ENCODE measurements at places on chromosomes 12 and 14.

DNA sequence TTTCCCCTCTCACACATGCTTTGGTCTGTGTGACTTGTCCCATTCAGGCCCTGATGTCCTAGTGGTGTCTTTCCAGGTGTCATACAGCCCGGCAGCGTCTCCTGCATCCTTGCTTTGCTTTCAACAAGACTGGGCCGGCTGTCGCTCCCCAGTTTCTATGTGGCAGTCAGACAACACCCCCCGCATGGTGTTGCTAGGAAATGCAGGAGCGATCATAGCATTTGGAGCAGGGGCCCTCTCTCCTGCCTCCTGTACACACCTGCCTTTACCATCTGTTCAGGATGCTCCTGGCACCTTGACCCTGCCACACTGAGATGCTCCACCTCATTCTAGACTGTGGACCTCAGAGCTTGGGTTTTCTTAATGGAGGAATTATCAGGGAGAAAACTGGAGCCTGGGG lies 29.5 kb downstream of the CACNA1C start:
- no peak for DNase-seq

DNA sequence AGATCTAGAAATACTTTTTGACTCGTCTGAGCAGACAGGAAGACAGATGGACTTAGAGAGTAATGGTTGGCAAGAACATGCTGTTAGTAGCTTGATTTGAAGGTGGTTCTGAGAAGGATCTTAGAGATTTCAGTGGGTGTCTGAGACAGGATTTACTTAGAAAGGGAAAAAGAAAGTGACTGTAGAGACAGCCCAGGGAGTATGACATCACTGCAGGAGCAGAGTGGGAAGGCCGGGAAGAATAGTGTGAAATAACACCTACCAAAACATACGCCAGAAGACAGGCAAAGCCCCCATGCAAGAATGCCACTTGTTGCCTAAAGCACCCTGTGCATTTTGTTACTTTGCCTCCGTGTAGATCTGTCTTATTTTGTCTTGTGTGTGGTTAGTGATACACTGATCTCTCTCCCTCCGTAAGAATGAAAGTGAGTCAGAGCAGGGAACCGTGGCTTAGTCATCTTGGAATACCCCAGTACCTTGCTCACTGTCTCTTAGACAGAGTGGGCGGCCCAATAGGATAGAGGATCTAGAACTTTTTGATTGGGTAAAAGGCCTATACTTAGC lies 161.3 kb upstream of the IFNG-AS1 start:
- peak; percentile 86 for DNase-seq

DNA sequence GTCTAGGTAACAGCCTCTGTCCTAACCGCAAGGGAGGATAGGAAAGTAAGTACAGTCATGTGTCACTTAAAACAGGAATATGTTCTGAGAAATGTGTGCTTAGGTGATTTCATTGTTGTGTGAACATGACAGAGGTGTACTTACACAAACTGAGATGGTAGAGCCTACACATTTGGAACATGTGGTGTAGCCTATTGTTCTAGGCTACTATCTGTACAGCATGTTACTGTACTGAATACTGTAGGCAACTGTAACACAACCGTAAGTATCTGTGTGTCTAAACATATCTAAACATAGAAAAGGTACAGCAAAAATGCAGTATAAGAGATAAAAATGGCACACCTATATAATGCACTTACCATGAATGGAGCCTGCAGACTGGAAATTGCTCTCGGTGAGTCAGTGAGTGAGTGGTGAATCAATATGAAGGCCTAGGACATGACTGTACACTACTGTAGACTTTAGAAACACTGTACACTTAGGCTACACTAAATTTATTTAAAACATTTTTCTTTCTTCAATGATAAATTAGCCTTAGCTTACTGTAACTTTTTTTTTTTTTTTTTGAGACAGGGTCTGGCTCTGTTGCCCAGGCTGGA lies 13.2 kb upstream of the MDM2 start:
- DNase-seq = no peak

DNA sequence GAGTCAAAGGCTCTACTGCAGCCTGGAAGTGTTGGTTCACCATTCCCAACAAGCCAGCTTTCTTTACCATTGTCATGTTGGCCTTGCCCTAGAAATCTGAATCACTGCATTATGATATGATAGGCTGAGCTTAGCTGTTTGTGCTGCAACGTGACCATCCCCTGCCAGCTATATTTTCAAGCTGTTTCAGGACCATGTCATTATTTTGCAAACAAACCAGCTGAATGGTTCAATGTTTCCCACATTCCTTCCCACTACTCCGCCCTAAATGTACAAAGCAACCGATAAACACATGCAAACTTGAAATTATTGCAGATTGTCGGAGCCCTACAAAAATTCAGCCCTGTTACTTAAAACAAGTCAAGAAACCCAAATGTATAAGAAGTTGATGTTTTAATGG lies 136.1 kb downstream of the KICS2 start:
- no peak for DNase-seq

GRCh38 chr12:118391836-118392235 lies 15.5 kb downstream of the SUDS3 start:
- DNase-seq = no peak

DNA sequence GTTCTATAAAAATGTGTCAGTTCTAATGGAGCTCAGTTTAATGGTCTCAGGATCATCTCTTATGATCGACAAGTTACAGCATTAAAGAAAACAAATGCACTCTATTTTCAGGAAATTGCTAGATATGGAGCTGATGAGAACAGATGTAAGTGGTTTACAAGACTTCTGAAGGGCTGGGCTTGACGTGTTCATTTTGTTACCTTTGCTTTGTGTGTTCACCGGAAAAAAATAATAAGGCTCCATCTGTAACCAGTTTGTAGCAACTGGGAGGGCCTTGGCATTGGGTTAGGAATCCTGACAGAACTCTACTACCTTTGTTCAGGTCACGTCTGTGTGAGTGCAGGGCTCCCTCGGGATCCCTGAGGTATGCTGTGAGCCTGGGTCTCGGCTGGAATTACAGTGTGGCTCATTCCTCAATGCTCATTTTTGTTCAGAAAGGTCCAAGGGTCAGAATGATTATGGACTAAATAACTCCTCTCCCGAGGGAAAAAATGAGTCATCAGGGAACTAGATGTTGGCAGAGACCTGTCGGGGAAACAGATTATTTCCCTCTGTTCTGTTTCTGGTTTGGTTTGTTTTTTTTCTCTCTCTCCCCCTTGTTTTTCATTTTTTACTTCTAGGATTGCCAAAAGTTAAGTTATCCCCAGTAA lies 158.0 kb downstream of the SLC5A8 start:
- DNase-seq = peak; percentile 80

DNA sequence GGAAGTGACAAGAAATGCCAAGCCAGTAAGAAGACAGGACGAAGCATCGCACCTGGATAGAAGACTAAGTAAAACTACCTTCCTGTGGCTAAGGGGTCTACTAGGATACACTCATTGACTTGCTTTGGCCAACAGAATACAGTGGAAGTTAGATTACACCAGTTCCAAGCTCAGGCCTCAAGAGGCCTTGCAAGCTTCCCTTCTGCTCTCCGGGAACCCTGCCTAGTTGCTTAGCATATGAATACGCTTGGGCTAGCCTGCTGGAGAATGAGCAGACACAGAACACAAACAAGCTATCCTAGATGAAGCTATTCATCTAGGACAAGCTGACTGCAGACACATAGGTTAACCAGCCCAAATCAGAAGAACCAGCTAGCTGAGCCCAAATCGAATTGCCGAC lies 97.0 kb downstream of the DPF3 start:
- no peak for DNase-seq

DNA sequence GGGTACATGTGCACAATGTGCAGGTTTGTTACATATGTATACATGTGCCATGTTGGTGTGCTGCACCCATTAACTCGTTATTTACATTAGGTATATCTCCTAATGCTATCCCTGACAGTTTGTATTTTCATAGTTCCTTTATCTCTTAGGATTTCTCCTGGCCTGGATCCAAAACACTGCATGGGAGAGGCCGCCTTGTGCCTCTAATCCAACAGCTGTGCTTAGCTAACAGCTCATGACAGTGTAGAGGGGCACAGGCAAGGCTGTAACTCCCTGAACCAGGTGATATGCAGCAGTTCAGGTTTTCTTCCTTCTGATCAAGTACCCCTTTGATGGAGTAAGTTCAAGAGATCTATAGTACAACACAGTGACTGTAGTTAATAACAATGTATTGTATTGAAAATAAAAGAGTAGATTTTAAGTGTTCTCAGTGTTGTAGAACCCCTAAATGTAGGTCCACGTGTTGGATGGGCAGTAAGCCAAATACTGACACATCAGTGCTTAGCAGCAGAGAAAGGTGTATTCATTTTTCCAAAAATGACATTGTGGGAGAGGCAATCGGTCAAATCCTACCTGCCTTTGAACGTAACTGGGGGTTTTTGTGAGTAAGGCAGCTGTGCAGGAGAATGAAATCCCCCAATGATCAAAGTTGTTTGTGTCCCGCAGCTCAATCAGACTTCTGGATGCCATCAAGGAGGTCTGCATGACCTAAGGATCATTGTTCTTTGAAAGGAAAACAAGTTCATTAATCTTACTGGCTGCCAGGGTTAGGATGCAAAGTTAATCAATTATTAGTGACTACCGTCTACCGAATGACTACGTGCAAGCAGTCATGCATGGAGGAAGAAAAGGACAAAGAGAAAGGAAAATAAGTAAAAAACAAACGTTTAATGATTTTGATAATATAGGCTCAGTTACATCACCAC lies 89.3 kb upstream of the FGD4 start:
- DNase-seq = no peak

GRCh38 chr14:95683793-95684192 lies 2.4 kb upstream of the TCL1B start:
- no peak for DNase-seq

DNA sequence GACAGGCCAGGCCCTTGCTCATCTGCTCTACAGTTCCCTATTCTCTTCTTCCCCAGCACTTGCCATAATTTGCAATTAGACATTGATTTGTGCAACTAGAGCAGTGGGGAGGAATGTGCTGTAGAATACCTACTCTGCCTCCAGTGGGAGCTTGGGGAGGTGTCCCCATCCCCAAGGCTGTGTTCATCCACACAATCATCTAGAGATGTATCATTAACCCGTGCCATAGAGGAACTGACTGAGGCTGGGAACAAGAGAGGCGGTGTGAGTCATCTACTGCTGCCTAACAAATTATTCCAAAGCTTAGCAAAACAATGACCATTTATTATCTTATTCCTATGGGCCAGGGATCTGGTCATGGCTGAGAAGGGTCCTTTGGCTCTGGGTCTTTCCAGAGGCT lies 5.1 kb upstream of the OTUB2 start:
- no peak for DNase-seq

DNA sequence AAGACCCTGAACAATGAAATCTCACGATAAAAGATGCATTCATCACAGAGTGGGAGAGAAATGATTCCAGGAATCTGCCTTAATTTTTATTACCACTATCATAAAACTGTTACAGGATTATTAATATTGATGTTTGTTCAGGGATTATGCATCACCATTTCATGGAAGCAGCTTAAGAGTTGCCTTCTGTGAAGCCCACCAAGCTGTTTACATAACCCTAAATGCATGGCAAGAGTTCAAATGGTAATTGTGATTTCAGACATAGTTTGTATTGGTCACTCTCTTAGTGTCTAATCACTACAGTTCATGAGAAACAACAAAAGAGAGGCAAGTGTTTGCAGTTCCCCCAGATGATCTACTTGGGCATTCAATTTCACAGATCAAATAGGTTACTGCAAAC lies 527.7 kb downstream of the RPS29 start:
- DNase-seq = no peak

- no peak for DNase-seq
These were observed 2.0 kb downstream of the AMHR2 start for GRCh38 chr12:53425515-53426150.

GRCh38 chr12:5453466-5453865 lies 21.6 kb downstream of the NTF3 start:
- no peak for DNase-seq

GRCh38 chr12:113145720-113146551 lies 3.6 kb upstream of the CFAP73 start:
- DNase-seq = no peak

- DNase-seq = no peak
These were observed 412.6 kb downstream of the MDGA2 start for GRCh38 chr14:47262801-47263200.

DNA sequence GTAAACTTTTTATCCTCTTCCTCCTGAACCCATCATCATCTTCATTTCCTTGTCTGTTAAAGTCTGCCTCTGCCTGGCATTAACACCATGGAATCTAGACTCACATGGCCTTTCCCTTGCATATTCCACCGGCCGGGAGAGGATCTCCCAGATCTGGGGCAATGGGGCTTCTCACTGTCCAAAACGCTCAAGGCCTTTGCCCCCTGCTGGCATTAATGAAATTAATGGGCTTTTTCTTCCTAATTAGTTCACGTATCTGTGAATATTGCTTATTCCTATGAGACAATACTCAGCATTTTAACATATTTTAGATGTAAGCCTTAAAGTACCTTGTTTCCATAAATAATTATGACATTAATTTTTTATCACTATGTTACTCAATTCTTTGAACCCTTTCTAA lies 42.9 kb upstream of the CAPRIN2 start:
- DNase-seq = no peak

GRCh38 chr12:114967151-114967550 lies 283.2 kb upstream of the TBX3 start:
- no peak for DNase-seq

DNA sequence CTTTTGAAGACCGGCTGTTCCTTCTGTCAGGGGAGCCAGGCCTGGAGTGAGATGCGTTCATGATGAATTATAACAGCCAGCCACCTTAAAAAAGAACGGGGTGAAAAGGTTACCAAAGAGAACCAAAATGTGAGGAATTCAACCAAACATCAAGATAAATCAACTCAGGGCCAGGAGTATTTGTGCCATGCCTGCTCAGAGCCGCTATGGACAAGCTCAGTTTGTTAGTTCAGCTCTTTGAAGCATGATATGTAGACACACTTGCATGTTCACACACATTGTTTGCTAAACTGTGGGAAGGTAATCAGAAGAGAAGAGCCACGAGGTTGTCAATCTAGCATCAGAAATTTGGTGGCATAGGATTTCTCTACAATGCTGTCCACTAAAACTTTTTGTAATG lies 367.4 kb upstream of the TBX3 start:
- no peak for DNase-seq

- peak; percentile 25 for DNase-seq
These were observed 4.0 kb downstream of the RBM19 start for GRCh38 chr12:113961921-113962710.

DNA sequence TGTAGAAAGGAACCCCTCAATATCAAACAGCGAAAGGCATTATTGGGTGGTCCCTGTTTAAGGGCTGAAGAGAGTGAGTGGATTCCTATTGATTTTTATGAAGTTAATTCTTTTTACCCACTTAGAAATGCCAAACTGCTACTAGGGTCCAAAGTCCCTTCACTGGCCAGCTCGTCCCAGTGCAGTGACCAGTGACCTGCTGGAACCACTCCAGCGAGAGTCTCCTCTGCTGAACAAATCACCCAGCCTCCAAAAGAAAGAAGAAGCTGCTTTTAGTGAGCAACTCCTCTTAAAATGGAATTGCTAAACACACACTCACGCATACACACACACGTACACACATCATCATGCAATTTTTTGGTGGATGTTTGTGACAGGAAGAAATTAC lies 198.2 kb upstream of the PLEKHG7 start:
- DNase-seq = no peak

- no peak for DNase-seq
These were observed 27.6 kb downstream of the BICD1 start for GRCh38 chr12:32134101-32134888.

- no peak for DNase-seq
These were observed 5.9 kb downstream of the ZFYVE21 start for GRCh38 chr14:103721334-103722120.

GRCh38 chr12:19547271-19547671 lies 108.0 kb downstream of the AEBP2 start:
- no peak for DNase-seq

GRCh38 chr14:100544506-100545141 lies 42.6 kb downstream of the BEGAIN start:
- DNase-seq = no peak

Measured in HFF-Myc (cell line).